Stomach (tissue), 19 donors: ENCODE measurements at places on chromosomes 13 and 19. TPM values are rescaled to one million over a fixed set of nuclear protein-coding genes. Genes with fewer than 3 reads are reported as not detected.

- DNase-seq = no peak
Observed at GRCh38 chr19:1942934-1943555, 2.1 kb downstream of the CSNK1G2 start.

DNA sequence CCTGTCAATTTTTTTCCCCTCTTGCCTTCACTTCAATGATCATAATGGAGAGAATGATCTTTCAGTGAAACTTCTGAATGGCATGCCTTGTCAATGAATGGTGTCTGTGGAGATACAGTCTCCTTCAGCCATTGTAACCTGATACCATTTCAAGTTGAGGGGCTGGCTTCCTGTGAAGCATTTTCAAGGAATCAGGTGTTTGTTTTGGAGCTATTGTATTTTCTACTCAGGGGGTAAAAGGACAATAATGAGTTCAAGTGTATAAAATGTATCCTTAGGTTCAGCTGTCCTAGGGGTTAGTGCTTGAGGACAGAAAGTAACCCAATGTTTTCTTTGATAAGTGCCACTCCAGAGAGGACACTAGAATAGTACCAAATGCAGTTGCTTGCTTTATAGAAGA, 23.8 kb upstream of the CBY2 start:
- DNase-seq = no peak

DNA sequence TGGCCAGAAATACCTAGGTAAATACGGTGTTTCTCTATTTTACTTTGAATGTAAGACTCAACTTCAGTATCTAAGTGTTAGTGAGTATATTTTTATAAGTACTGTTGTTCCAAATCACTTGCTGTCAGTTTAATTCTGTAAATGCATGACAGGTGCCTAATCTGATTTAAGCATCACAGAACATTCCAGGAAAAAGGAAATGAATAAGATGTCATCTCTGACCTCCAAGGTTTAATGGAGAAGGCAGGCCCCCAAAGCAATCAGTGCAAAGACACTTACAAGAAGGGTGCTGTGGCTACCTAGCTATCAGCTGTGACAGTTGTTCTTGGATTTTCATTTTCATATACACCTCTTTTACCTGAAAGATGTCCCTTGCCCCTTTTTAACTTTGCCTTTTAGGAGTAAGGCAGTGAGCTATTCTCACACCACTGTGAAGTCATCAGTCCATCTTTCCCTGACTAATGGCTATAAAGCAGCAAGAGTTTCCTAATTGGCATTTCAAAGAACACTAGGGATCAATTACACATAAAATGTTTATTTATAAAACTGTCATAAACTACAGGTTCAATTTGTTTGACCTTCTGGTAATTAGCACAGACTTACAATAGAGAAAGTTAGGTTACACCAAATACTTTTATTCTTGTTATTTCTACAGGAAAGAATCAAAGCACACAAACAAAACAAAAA, 427.6 kb downstream of the SPRY2 start:
- no peak for DNase-seq

GRCh38 chr19:56132316-56132822, 8.7 kb upstream of the ZNF444 start:
- peak; percentile 54 for DNase-seq

DNA sequence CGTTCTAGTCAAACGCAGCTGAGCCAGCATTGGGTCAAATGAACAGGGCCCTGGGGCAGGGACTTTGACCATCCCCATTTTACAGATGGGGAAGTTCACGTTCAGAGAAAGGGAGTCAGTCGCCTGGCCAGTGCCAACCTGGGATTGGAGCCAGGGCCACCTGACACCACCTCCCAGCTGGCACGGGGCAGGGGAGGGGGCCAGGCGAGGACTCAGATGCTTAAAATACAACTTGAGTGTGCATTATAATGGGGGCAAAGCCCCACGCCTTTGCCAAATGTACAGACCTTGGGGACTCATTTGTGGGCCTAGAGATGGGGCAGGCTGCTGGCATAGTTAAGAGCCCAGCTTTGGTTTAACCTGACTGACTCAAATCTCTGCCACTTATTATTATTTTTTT, 14.6 kb downstream of the PRR12 start:
- no peak for DNase-seq

DNA sequence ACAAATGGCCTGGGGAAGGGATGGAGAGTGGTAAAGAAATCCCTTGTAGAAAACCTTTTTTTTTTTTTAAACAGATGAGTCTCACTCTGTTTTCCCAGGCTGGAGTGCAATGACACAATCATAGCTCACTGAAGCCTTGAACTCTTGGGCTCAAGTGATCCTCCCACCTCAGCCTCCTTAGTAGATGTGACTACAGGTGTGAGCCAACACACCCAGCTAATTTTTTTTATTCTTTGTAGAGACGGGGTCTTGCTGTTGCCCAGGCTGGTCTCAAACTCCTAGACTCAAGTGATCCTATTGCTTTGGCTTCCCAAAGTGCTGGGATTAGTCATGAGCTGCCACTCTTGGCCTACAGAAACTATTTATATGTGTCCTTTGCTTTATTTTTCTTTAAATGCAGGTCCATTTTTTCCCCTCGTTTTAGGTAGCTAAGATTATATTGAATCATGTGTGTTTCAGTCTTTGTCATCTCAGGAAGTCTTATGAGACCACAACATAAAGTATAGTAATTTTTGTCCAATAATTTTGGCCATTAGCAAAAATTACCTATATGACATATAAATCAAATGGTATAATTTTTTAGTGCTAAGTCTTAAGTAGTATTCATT, 10.5 kb downstream of the LPAR6 start:
- no peak for DNase-seq

DNA sequence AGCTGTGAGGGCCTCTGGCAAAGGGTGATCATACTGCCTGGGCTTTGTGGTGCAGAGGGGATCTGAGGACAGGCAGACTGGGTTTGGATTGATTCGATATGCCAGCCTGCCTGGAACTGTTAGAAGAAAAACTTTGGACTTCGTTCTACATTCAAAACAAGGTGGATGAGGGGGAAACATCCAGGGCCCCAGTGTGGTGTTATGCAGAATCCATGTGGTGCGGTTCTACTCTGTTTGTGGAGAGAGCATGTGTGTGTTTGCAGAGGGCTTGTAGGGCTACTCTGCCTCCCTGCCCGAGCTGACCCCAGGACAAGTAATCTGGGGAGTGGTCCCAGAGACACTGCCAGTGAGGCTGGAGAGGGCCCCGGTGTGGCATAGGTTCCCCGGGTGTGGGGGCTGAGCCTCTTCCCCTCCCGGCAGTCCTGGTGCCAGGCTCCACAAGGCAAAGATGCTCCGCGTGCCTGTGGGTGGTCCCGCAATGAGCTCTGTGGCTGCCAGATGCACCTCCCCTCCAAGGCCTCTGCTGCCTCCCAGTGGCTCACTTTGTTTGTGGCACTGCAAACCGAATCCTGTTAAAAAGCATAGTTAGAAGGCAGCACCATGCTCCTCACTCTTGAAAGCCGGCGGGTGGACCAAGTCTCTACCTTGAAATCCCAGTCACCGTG, 22.3 kb upstream of the TFDP1 start:
- DNase-seq = peak; percentile 45

GRCh38 chr13:85864963-85865530, 65.8 kb upstream of the SLITRK6 start:
- DNase-seq = peak; percentile 9

GRCh38 chr19:16266586-16266942, 58.1 kb upstream of the KLF2 start:
- no peak for DNase-seq

GRCh38 chr19:10862561-10863106, 8.7 kb upstream of the CARM1 start:
- no peak for DNase-seq

DNA sequence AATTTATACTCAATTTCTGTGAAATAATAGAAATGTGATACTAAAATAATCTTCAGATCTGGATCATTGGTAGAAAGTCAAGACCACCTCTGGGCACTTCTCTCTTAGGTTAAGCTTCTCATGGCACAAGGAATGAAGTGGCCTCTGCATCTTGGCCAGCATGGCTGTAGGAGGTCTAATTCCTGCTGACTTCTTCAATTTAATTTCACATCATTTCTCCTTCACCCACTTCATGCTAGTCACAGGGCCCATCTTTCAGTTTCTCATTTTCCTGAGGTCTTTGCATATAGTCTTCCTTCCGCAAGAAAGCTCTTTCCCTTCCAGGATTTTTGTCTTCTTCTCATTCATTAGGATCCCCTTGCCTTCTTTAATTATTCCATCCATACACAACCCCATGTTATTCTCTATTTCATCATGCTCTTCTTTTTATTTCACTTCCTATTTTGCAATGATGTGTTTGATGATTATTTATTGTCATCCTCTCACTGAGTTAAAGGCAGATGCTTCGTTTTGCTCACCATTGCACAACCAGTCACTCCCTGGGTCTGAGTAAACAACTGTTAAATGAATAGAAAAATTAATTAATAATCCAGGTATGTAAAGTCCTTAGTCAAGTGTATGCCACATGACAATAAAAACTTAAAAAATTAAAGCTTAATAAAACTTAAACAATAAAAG, 397.4 kb downstream of the SPRY2 start:
- no peak for DNase-seq

DNA sequence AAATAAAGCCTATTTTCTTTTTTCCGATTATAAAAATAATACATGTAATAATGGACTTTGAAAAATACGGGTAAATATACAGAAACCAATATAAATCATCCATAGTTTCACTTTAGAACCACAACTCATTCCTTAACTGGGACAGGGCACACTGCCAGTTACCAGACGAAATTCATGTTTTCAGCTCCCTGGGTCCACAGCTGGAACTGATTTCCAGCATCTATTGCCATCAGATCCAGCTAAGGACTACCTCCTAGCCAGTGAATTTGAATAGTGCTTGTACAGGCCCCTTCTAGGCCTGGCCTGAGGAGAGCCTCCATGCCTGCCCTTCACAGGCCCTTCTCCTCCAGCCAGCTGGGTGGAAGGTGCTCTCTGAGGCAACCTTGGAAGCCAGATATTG, 30.0 kb upstream of the ATP12A start:
- no peak for DNase-seq

DNA sequence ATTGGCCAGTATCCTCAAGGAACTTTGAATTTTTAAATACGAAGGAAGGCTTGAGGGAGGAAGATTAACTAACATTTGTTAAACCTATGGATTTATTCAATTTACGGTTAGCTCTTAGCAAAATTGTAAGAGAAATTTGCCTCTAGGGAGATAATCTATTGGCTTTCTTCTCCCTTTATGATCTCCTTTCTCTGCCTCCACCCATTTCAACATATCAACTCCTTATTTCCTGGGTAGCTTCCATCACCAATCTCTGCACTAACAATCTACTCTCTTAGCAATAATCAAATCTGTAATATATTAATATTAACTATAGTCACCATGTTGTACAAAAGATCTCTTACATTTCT, 233.9 kb upstream of the CSNK1A1L start:
- no peak for DNase-seq

DNA sequence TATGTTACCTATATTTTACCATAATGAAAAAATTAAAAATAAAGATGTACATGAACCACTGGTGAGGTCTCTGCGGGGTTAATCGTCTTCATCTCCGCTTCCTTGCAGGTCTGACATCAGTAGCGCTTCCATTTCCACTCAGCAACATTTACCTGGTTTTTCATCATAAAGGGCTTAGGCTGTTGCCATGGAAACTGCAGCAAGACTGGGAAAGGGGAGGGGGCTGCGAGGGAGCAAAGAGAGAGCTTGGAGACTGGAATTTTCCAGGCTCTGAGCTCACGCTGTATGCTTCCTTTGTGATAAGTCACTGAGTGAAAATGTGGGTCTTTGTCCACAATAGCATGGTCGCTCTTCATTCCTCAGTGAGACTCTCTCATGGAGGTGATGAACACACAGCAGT, 136.6 kb upstream of the USP29 start:
- no peak for DNase-seq

DNA sequence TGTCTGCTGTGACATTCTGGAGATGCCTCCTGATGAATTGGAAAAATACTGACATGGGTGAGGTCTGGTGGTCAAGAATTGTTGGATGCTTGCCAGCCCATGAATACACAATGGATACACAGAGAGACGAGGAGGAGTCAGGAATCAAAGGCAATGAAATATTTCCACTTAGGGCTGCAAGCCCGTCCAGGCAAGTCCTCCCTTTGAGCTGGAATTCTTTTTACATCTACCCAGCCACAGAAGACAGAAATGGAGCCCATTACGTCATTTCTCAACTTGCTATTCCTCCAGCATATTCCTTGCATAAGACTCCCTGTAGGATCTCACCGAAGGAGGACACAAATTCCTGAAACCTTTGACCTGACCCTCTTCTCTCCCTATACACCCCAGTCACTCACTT, 15.7 kb upstream of the IGFL4 start:
- DNase-seq = no peak

DNA sequence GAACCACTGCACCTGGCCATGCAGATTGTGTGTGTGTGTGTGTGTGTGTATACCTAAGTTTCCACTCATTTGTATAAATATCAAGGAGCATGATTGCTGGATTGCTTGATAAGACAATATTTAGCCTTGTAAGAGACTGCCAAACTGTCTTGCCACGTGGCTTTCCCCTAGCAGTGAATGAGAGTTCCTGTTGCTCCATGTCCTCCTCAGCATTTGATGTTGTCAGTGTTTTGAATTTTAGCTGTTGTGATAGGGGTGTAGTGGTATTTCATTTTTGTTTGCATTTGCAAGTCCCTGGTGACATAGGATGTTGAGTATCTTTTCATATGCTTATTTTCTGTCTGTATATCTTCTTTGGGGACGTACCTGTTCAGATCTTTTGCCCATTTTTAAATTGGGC, 99.0 kb upstream of the ZNF536 start:
- no peak for DNase-seq

DNA sequence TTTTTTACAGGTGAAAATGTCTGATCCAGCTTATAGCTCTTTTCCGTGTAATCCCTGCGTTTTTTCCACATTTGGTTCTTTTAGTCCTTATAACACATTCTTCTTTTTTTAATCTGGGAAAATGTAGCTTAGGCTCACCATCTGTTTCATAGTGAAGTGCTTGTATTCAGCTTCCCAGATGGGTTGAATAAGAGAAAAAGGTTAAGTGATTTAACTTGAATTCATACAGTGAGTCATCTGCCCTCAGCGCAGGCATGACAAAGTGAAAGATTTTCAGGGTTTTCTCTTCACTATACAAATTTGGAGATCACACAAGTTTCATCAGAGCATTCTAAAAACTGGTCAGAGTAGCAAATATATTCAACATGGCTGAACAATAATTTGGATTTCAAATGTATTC, 224.8 kb downstream of the SPRY2 start:
- DNase-seq = no peak

- DNase-seq = no peak
Observed at GRCh38 chr19:19122902-19123301, 15.4 kb downstream of the TMEM161A start.

Gene BRME1
- total RNA-seq = 14.3 TPM

Gene ZGLP1
- 2.2 TPM for total RNA-seq

Gene SIGLEC5
- not detected for total RNA-seq

Gene LIM2
- not detected for total RNA-seq

Gene ZNF296
- total RNA-seq = not detected

Gene UBE2S
- 9.3 TPM for total RNA-seq

Gene EMP3
- 27.5 TPM for total RNA-seq

Gene CCDC70
- not detected for total RNA-seq

Gene ADGRE1
- 0.37 TPM for total RNA-seq

Gene CPB2
- total RNA-seq = 2.2 TPM

Gene SIGLEC12
- total RNA-seq = 0.37 TPM

Gene RFPL4AL1
- total RNA-seq = not detected
